ENCODE measurements at places on chromosomes 5 and 9.

- no peak for DNase-seq
Measured at GRCh38 chr5:156515121-156515520, 188.2 kb downstream of the SGCD start.

GRCh38 chr9:135226369-135227050 is 139.0 kb downstream of the OLFM1 start:
- DNase-seq: no peak

GRCh38 chr9:93588641-93589609 is 12.5 kb downstream of the PHF2 start:
- no peak for DNase-seq

DNA sequence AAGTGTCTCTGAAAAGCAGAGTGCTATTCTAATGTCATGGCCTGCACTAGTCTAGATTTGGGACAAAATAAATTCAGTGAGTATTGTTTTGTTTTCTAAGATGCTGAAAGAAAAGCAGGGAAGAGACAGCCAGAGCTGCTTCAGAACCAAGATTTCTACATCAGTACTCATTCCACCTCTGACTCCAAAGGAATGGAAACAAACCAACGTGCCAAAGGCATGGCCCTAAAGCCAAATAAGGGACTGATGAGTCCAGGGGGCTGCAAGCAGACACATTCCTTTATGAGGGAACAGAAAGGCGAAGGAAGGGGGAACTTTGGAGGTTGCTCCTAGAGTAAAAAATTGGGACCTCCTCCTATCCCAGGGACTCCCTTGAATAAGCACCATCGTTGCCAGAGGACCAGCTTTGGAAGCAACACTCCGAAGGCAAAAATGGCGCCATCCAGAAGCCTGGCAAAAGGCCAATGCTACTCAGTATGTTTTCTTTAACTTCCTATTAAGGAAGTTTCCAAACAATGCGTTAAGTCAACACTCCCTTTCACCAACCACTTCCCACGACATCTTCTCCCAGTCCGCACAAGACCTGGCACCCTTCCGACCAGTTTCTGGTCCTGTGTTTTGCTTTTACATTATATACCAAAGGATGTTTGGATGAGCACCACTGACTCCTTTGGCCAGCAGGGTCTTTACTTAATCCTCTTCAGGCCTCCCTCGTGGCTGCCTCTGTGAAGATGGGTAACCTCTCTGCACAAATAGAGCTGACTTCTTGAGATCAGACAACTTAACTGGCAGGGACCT is 31.6 kb downstream of the ADAM19 start:
- DNase-seq: no peak

DNA sequence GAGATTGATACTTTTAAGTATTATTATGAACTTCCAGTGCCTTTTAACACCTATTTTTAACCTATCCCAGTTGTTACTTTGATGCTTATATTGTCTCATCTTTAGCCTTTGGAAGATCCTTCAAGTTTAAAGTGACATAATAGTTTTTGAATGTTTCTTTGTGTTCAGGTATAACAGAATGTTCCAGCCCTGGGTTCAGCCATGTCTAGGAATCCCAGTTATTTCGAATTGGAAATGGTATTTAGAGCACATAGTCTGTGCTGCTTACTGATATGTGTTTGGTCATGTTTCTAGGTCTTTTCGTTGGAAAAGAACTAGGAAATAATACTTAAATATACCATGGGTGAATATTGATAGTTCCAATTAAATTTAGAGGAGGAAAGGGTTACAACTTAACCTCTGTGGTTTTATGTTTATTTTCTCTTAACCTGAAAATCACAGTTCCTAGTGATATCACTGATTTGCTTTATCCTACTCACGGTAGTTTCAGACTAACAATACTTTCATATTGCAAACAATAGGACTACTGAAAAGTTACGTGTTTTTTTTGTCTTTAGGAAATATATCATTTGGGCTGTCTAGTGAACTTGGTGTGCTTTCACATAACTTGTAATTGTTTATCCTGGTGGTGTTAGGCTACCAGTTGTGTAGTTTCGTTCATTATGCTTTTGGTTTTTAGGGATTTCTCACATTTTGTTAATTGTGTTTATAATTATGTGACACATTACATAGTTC is 37.8 kb downstream of the UHRF2 start:
- no peak for DNase-seq

DNA sequence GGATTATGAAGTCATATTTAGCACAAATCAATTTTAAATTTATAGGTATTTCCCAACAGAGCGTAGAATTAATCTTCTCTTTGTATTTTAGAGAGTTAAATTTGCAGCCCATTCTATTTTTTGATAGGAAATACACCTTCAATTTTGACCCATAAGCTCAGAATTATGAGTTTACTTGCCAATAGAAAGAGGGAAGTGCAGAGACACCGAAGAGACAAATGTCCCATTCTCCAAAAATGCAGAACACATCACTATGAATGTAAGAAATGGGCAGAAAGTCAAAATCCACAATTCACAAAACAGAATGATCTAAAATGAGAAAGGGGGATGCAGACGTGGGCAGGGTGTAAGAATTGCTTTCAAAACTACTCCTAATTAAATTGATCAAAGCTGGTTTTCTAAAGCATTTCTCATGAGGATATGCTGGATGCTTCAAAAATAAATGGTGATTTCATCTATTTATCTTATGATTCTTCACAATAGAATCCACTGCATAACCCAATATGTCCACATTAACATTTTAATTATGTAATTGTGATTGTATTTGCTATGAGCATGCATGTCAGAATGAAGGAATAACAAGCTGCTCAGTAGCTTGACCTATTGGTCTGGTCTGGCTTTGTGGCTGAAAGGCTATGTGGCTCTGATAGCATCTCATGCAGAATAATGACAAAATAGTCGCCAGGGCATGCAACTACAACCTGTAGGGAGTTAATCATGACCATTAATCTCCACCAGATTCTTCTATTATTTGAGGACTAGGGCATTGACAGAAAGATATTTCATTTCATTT is 550.1 kb upstream of the CDH18 start:
- DNase-seq: no peak

GRCh38 chr5:75571547-75571946 is 39.7 kb upstream of the ANKDD1B start:
- no peak for DNase-seq

- no peak for DNase-seq
Measured at GRCh38 chr9:33123407-33124031, 43.6 kb downstream of the B4GALT1 start.

- no peak for DNase-seq
Measured at GRCh38 chr9:87259543-87260518, 237.8 kb upstream of the DAPK1 start.
